Heart right ventricle (tissue), 16 donors: ENCODE measurements at places on chromosomes 5 and 9. TPM values are rescaled to one million over a fixed set of nuclear protein-coding genes. Genes with fewer than 3 reads are reported as not detected.

DNA sequence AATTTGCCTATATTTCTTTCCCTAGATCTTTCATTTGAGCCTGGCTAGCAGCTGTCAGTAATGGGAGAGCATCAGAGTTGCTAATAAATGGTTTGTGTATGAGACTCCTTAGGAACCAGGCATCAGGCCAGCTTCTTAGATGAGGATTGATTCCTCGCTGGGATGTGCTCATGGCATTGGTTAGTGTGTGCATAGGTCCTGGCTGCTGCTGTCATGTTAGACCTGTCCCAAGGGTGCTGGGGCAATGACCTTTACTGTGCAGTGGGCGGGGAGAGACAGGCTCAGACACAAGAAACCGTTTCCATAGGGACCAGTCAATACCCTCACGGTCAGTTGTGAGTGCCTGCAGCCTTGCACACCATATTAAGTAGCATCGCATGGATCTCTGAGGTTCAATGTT, 112.3 kb upstream of the NR3C1 start:
- H3K27me3 ChIP-seq = no peaks in the 10 kb centered on the region

FAM114A2 gene
- 34.6 TPM for total RNA-seq

ZCCHC7 gene
- 8.9 TPM for total RNA-seq

DNA sequence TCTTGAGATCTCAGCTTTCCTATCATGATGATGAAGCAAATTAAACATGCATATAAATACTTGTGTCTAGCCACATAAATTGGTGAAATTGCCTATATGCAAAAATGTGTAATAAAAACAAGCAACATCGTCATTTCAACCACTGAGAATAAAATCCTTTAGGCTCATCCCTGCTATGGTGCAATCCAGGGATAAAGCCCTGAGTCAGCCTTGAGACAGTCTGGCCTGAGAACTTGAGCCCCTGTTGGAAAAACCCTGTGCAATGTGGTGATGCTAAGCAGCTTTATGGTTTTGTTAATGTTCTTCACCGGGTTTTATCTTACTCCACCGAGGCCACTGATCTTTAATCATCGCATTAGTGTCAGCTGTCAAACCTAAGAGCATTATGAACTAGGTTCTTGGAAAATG, 170.5 kb downstream of the DCP2 start:
- no peaks in the 10 kb centered on the region for H3K36me3 ChIP-seq
- no peak overlapping the region for H3K27ac ChIP-seq
- no peak overlapping the region for H3K4me3 ChIP-seq
- DNase-seq = no peak

- H3K27ac ChIP-seq = no peak overlapping the region
- H3K4me1 ChIP-seq = no peaks in the 10 kb centered on the region
- H3K27me3 ChIP-seq = no peaks in the 10 kb centered on the region
- no peak overlapping the region for H3K4me3 ChIP-seq
- DNase-seq = no peak
- no peaks in the 10 kb centered on the region for H3K36me3 ChIP-seq
Measured at GRCh38 chr9:71587576-71588362, 180.5 kb downstream of the CEMIP2 start.

IPPK gene
- total RNA-seq = 8.5 TPM

- no peak overlapping the region for H3K27ac ChIP-seq
- H3K4me1 ChIP-seq = no peaks in the 10 kb centered on the region
- H3K27me3 ChIP-seq = no peaks in the 10 kb centered on the region
- peak; percentile 47 for DNase-seq
- no peak overlapping the region for H3K4me3 ChIP-seq
Measured at GRCh38 chr9:89137542-89138462, 40.8 kb downstream of the SHC3 start.

ELAVL2 gene
- 0.64 TPM for total RNA-seq

DNA sequence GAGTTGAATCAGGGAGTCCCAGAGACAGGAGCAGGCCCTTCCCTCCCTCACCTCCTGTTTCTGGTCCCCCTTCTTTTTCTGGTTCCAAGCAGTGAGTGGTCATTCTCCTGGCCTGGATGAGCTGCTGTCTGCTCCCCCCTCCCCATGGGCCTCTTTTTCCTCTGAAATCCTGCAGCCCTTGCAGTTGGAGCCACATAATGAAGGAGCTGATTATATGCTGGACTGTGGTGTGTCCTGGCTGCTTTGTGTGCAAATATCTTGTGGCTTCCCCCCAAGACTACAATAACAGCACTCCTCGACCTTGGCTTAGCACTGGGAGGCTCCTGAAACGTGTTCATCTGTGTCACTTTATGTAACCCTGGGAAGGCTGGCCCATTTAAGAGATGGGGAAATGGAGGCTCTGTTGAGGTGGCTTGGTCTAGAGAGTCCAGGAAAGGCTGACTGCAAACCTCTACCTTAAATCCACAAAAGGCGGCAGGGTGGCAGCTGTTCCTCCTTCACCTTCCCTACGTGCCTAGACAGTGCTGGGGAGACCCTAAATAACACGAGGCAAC, 69.2 kb downstream of the SH3PXD2B start:
- H3K36me3 ChIP-seq = no peaks in the 10 kb centered on the region
- no peaks in the 10 kb centered on the region for H3K27me3 ChIP-seq
- H3K4me3 ChIP-seq = no peak overlapping the region
- H3K4me1 ChIP-seq = peaks cover 9% of the 10 kb centered on the region

GRCh38 chr5:157290981-157291711, 25.2 kb downstream of the CYFIP2 start:
- no peak overlapping the region for H3K4me3 ChIP-seq
- no peaks in the 10 kb centered on the region for H3K27me3 ChIP-seq
- DNase-seq = no peak
- no peak overlapping the region for H3K27ac ChIP-seq
- H3K36me3 ChIP-seq = no peaks in the 10 kb centered on the region
- H3K4me1 ChIP-seq = peaks cover 23% of the 10 kb centered on the region

DNA sequence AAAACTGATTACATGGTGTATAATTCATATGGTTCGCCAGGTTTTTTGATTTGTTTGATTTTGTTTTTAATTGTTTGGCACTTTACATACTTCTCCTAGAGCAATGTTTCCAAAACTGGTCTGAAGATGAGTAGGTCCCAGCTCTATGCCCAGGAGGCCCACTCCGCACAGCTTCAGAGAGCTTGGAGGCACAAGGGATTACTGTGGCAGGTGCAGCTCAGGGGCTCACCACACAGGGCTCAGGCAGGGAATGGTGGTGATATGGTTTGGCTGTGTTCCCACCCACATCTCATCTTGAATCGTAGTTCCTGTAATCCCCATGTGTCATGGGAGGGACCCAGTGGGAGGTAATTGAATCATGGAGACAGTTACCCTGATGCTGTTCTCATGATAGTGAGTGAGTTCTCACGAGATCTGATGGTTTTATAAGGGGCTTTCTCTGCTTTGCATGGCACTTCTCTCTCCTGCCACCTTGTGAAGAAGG, 296.6 kb downstream of the MED10 start:
- H3K36me3 ChIP-seq = no peaks in the 10 kb centered on the region
- H3K4me3 ChIP-seq = no peak overlapping the region
- H3K27ac ChIP-seq = no peak overlapping the region
- no peak for DNase-seq

GRCh38 chr5:2003690-2004365, 121.1 kb upstream of the IRX4 start:
- H3K4me1 ChIP-seq = peaks cover 14% of the 10 kb centered on the region
- H3K27ac ChIP-seq = no peak overlapping the region
- no peak overlapping the region for H3K4me3 ChIP-seq
- no peaks in the 10 kb centered on the region for H3K27me3 ChIP-seq
- no peaks in the 10 kb centered on the region for H3K36me3 ChIP-seq
- no peak for DNase-seq

EEIG1 gene
- total RNA-seq = 26.4 TPM

STK32A gene
- 1.2 TPM for total RNA-seq

NOTCH1 gene
- 27.0 TPM for total RNA-seq

DNA sequence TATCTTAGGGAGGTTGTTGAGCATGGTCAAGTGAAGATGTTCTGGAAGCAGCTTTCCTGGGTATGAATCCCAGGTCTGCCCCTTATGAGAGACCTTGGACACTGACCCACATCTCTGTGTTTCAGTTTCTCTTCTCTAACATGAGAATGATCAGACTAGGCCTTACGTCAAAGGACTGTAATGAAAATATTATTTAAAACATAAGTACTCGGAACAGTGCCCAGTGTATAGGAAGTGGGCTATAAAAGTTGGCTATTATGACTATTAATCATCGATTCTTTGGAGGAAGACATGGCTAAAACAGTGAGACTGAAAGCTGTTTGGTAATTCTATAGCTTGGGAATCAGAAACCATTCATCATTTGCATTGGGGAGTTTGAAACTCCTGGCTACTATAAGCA, 65.3 kb upstream of the MYO10 start:
- no peak overlapping the region for H3K27ac ChIP-seq
- no peaks in the 10 kb centered on the region for H3K36me3 ChIP-seq
- H3K27me3 ChIP-seq = no peaks in the 10 kb centered on the region
- H3K4me3 ChIP-seq = no peak overlapping the region
- peaks cover 14% of the 10 kb centered on the region for H3K4me1 ChIP-seq
- no peak for DNase-seq

DNA sequence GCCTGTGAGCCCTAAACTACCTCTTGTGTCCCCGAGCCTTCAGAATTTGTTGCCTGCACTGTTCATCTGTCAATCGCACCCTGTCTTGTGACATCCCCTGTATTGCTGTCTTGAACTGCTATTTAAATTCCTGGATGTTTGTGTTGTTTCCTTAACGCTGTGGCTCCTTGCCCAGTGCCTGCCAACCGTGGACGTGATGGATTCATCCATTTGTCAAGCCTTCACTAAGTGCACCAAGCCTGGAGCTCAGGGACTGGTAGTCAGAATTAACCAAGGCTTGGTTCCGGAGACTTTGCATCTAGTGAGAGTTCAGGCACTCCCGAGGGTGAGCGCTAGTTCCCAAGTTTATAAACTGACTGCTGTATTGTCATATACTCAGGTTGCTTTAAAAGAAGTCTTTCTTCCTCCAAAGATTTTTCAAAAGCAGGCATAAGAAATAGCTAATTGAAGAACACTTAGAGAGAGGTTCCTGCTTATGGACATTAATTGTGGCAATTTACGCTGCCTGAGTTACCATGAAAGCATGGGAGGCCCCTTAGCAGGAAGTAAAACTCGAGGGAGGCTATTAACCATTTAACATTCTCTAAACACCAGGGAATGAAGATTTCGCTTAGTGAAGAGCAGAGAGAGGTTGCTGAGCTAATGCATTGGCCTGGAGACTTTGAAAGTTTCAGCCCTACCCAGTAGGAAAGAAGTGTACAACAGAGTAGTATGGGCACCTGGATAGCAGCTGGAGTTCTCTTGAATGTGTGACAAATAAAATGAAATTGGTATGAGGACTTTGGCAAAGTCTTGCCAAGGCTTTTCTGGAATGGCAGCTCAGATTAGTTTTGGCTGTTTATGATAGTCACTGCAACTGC, 29.0 kb downstream of the RGS3 start:
- H3K27ac ChIP-seq = peak overlapping the region; percentile 79
- H3K36me3 ChIP-seq = no peaks in the 10 kb centered on the region
- H3K4me3 ChIP-seq = no peak overlapping the region
- peak; percentile 50 for DNase-seq

DNA sequence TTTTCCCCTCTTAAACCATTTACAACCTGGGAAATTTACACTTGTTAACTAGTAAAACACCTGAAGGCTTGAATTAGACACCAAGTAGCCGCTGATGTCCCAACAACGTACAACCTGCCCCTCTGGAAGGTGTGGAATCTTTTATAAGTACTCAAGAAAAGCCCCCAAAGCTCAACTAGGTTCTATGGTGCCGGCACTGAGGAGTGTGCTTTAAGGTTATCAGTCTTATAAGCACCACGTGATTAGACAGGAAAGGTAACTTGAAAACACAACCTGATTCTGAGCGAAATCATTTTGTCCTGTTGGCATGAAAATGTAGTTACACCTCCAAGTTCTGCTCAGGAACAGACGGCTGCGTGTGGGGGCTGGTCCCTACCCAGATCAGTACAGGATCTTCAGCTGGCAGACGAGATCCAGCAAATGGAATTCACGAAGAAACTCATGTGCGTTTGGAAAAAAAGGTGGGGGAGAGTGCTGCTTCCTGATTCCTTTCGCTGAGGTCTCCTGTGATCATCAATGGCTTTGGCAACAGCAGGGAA, 195.5 kb downstream of the MEF2C start:
- DNase-seq = no peak
- H3K36me3 ChIP-seq = no peaks in the 10 kb centered on the region
- H3K4me3 ChIP-seq = no peak overlapping the region

CDH6 gene
- total RNA-seq = 1.8 TPM

BAAT gene
- not detected for total RNA-seq

DNA sequence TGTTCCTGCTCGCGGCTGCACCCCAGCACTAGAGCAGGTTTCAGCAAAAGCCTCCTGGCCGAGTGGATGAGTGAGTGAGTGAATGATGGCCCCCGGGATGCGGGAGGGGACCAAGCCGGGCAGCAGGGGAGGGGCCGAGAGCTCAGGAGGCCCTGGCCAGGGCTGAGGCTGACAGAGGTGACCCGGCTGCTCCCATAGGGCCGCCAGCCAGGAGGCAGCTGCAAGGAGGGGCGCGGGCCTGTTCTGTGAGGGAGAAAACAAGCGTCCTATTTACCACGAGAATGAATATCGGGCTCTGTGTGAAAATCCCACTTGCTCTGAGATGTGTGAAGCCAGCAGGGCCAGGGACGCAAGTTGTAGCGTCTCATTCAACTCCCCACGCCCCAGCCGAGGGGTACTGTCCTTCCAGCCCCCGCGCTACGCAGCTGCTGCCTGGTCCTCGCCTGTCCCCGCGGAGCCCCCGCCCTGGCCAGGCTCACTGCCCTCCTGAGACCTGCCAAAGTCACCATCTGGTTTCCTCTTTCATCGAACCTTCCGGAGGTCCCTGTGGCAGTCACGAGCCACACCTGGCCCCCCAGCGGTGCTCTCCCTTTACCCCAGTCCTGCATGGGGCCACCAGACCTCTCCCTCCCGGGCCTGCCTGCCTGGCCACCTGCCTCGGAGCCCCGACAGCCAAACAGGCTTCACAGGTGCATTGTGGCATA, 38.8 kb downstream of the RASGEF1C start:
- H3K27me3 ChIP-seq = peaks cover 8% of the 10 kb centered on the region
- peaks cover 8% of the 10 kb centered on the region for H3K4me1 ChIP-seq
- no peak for DNase-seq
- no peak overlapping the region for H3K27ac ChIP-seq
- H3K36me3 ChIP-seq = no peaks in the 10 kb centered on the region

PLAC8L1 gene
- total RNA-seq = 0.98 TPM

DNA sequence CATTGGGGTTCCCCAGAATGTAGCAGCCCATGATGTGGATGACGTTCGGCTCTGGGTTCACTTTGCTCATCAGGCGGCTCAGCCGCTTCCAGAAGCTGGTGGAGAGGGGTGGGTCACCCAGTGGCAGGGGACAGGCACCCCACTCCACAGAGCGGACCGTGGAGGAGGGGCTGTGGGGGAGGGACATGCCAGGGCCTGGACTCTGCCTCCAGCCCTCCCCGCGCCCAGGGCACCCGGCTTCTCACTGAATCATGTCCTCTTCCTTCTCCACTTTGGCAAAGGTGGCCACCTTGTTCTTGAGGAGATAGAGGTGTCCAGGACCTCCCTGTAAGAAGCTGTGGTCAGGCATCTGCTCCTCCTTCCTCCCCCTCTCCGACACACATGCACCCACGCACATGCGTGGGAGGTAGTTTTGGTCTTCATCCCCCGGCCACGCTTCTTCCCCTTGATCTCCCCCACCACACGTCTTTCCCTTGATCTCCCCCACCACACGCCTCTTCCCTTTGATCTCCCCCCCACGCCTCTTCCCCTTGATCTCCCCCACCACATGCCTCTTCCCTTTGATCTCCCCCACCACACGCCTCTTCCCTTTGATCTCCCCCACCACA, 8.9 kb upstream of the ENTPD8 start:
- H3K27ac ChIP-seq = no peak overlapping the region
- H3K36me3 ChIP-seq = peaks cover 10% of the 10 kb centered on the region
- no peak for DNase-seq
- H3K4me1 ChIP-seq = peaks cover 9% of the 10 kb centered on the region
- no peaks in the 10 kb centered on the region for H3K27me3 ChIP-seq

IFNK gene
- not detected for total RNA-seq
